Stimulated activated CD4-positive, alpha-beta T cell treated with anti-CD3 and anti-CD28 coated beads, Interleukin-2, amount 100 ng/mL, for 48 hours (primary cell): ENCODE measurements at places on chromosomes 12 and 14.

- no peak for DNase-seq
These were observed 16.1 kb downstream of the PIGH start for GRCh38 chr14:67583711-67584644.

DNA sequence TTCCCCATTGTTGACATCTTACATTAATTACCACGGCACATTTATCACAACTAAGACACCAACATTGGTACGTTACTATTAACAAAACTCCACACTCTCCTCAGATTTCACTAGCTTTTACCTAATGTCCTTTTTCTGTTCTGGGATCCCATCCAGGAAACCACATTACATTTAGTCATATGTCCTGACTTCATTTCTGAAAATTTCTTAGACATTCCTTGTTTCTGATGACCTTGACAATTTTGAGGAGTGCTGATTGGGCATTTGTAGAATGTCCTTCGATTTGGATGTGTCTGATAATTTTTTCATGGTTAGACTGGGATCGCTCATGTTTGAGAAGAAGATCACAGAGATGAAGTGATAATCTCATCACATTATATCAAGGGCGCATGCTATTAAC is 34.6 kb upstream of the ACSM4 start:
- DNase-seq = no peak

- peak; percentile 13 for DNase-seq
These were observed 1.1 kb downstream of the SYNE2 start for GRCh38 chr14:63853831-63854293.

GRCh38 chr14:104296388-104297312 is 158.3 kb downstream of the KIF26A start:
- no peak for DNase-seq

DNA sequence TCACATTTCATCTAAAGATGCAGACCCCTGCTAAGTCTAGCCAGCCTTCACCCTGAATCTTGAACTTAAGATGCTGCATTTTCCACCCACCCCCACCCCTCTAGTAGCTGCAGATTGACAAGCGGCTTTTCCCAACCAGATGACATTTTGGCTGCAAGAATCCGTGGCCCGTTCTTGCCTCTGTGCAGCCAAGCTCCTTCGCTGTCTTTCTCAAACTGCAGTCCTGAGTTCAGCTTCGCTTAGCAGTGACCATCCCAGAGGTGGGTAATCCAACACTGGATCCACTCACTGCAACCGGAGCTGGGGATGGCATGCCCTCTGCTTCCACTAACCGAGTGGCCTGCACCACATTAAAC is 765 bp upstream of the NFYB start:
- DNase-seq = no peak

DNA sequence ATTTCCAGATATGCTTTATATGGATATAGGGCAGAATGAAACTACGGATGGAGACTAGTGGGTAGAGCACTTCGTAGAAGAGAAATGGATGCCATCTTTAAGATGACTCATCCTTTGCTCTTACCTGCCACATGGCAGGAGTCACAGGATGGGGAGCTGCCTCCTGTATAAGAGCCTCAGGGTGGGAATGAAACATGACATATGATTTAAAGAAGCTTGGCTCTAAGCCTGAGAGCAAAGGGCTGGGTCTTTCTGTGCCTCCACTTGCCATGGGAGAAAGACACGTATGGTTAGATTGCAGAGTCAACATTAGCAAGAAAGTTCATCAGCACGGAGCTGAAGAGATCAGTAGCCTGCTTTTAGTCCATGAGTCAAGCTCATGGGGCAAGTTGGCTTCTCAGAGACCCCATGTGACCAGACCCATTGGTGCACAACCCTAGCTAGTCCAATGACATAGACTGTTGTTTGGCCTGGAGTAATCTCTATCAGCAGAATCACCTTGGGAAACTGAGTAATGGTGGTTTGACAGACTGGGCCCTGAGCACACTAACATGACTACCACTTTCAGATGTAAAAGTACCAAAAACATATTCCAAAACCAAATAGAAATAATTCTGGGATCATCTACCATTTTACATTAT is 38.1 kb upstream of the IL22 start:
- DNase-seq = no peak
